GM20000 (cell line): ENCODE measurements at places on chromosomes 16 and 17.

- no peak for DNase-seq
Observed at GRCh38 chr16:27491894-27492587, 57.7 kb downstream of the GTF3C1 start.

- no peak for DNase-seq
Observed at GRCh38 chr16:80606221-80606766, 65.5 kb downstream of the DYNLRB2 start.

DNA sequence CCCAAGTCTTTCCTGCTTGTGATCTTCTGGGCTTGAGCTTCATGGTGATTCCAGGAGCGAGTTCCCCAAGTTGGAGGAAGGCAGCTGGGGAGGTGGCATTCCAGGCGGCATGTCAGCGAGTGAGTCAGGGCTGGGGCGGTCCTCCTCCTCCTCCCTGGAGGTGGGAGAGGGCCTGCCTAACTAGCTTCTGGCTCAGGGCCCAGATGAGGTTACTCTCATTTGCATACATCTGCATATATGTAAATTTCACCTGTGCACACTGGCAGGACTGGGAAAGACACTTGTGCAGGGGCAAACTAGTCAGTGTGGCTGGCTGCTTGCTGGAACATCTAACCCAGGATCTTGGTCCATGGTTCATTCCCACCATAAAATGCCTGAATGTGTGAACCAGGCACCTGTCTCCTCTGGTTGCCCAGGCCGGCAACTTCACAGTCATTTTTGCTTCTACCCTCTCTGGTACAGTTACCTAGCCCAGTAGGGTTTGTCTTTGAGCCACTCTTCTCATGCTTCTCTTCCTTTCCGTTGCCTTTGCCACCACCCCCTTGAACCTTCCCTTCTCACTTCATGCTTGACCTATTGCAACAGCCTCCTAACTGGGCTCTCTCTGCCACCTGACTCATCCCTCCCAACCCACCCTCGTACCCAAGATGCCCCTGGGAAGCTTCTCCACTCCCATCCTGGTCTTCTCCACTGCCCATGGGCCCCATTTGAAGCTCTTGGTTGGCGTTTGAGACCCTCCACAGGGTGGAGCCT is 9.6 kb upstream of the DLX4 start:
- no peak for DNase-seq

DNA sequence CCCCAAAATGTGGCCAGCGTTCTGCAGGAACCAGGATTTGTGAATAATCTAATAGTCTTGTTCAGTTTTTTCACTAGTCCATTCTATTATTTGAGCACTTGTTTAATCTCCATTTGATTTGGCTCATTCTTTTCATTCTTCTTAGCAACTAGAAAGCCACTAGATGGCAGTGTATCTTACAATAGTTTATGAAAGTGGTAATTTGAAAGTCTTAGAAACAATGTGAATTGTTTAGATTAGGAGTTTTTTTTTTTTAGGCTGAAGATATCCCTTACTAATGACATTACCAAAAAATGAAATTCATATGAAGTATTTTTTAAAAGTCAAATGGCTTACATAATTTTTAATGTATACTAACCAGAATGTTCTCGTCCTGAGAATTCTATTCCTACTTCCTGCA is 6.7 kb downstream of the ERI2 start:
- no peak for DNase-seq

DNA sequence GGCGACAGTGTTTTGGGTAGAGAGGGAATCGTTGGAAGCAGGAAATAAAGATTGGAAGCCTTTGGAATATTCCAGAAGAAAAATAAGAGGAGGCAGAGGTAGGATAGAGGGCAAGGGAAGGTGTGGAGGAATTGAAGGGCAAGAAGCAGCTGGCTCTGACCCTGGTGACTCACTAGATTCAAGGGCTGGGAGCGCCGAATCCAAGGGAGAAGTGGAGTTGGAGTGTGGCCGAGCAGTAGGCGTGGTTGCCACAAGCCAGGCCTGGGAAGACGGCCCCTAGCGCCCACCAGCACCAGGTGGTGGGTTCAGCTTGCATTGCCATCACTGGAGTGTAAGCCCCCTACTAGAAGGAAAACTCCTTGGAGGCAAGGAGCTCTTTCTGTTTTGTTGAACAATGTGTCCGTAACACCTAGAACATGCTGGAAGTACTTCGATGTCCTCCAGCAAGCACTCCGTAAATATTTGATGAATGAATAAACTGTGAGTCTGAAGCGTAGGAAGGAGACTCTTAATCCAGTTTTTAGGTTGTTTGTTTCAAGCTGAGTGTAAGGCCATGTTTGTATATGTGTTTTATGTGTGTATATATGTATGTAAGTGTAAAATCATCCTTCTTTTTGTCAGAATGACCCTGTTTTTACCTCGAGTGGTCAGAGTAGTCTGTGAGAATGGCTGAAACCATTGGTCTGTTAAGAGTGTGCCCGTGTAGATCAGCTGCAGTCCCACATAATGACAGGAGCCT is 139.5 kb downstream of the CMIP start:
- no peak for DNase-seq

DNA sequence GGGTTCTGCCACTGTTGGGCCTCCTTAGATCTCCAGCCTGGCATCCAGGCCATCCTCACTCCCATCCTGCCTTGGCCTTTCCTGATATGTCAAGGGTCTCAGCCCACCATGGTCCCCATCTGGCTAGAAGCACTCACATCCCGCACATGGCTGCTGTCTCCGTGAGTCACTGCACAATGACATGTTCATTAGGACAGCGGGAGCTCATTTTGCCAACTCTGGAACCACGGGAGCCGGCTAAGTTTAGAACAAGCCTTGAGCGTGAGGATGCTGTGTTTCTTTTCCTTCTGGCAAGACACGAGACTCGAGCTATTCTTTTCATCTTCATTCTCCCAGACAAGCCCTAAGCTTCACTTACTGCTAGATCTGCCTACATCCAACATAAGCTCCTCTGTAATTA is 65.7 kb upstream of the KSR1 start:
- no peak for DNase-seq

- no peak for DNase-seq
Observed at GRCh38 chr17:305090-305976, 47.3 kb downstream of the RPH3AL start.
